ENCODE measurements at places on chromosomes 5 and 9.

GRCh38 chr5:135511761-135512575 lies 23.8 kb downstream of the NEUROG1 start:
- DNase-seq: no peak

DNA sequence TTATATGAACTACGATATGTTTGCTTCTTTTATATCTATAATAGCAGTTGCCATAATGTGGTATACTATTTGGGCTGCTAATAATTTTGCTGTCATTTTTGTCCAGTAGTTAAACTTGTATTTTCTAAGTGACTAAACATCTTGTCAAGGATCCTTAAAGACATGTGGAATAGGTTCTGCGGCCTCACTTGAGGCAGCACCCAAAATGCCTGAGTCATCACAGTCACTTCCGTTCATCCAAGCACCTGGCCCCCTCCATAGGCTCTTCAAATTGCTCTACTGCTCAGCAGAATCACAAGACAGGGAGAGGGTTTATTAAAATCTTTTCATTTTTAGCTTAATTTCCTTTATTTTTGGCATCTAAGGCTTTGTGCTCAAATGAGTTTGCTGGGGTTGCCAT lies 259.1 kb downstream of the AOPEP start:
- DNase-seq: no peak

DNA sequence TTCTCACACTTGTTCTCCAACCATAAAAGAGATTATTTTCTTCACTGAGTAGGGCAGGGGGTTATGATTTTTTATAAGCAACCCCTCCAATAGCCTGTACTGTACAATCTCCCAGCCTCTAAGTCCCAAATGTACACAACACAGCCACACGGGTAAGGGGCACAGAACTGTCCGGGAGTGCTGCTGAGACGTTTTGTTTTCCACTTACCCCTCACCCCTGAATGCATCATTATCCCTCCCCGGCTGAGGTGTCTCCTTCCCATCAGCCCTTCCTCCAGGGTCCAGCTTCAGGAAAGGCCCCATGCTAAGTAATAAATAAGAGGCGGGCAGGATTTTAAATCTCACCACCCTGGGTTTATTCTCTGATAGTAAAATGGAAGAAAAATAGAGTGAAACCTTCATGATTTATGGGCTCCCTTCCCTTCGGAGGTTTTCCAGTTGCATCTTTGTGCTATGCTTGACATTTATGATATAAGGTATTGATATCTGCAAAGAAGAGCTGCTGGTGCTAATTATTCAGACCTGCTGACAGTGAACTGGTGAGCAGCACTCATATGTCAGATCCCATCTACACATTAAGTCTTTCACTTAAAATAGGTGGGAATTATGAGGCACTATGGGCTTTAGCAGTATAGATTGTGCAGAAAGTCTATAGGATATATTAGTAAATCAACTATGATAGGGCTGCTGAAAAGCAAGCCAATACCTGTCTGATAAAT lies 67.2 kb upstream of the MEGF10 start:
- no peak for DNase-seq

GRCh38 chr5:172958331-172959046 lies 735 bp upstream of the RPL26L1 start:
- peak; percentile 50 for DNase-seq

- DNase-seq: no peak
Measured at GRCh38 chr5:97297063-97297703, 114.1 kb upstream of the RIOK2 start.

GRCh38 chr9:5436441-5436840 lies 1.3 kb downstream of the PLGRKT start:
- no peak for DNase-seq

DNA sequence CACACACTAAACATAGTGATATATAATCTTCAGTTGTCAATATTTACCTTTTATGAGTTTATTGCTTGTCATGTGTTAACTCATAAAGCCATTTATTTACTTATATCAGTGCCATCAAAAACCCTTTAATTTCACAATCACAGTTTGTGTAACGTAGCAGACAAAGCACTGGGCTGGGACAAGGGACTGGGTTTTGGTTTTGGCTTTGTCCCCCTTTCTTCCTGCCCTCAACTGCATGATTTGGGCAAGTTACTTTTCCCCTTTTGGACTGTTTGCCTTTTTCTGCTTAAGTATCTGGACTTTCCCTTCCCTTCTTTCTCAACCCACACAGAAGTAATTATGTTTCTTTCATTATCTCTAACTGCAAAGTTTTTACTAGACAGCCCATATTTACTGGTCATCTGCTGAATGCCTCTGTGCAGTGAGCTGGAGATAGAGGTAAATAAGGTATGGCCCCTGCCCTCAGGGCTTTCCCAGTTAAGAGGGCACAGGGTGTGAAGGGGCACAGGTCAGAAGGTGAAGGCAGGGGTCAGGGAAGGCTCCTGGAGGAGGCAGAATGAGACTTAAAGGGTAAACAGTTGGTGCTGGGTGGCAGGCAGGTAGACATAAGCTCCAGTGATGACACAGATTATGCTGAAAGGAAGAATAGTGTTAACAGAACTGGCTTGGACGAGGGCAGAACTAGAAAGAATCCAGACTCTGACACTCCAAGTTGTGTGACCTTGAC lies 14.8 kb upstream of the NR3C1 start:
- no peak for DNase-seq

GRCh38 chr9:77440057-77440456 lies 208.1 kb downstream of the GNA14 start:
- no peak for DNase-seq

DNA sequence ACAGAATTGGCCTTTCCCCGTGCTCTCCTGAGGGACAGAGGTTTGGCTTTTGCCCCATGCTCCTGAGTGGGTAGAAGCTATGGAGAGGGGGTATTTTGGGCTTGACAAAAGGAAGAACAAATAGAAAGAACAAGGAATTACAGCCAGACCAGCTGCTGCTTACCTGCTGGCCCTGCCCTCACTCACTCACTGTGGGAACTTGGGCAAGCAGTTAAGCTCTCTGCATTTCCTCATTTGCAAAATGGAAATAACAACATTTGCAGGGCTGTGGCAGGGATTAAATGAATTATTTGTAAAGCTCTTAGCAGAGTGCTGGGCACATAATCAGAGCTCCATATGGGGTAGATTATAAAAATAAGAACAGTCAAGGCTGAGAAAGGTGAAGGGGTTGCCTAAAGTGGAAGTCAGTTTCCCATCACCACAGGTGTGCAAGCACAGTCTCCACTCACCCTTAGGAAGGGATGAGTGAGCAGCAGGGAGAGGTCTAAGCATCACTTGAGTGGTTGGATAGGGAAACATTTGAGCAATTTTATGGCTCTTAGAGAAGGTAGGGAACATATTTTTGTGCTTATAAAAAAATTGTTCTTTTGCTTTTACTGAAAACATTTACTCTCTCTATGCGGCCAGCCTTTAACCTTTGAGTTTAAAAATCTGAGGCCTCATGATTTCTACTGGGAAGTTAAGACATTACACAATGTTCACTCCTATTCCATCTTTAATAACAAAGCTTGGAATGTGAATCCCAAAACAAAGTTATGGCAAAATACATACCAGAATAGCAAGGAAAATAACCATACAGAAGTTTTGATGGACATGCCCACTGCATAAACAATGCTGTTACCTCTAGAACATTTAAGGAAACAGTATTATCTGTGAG lies 42.8 kb upstream of the LHFPL2 start:
- DNase-seq: no peak

DNA sequence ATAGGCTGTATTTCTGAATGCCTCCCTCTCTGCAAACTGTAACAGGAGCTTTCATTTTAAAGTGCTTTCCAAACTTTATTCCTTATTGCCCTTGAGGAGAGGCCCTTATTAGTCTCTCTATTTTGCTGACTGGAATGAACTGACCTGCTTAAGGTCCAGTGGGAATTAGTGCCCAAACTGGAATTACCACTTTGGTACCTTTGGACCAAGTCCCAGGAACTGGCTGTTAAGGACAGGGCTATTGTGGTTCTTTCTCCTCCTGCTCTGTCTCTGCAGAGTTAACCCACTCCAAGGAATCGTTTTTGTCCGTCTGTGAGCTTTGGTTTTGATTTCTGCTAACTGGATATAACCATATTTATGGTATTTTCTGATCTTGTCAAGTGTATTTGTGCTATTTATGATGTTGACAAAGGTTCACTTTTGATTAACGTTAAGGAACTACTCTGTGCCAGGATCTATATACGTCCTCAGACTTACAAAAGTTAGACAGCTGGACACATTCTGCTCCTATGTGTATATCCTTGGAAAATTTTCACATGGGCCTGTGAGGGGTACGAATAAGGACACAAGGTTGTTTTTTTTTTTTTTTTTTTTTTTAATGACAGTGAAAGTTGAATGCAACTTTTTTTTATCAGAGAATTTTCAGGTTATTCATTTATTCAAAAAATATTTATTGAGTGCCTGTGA lies 189.1 kb upstream of the ANKRD55 start:
- no peak for DNase-seq

DNA sequence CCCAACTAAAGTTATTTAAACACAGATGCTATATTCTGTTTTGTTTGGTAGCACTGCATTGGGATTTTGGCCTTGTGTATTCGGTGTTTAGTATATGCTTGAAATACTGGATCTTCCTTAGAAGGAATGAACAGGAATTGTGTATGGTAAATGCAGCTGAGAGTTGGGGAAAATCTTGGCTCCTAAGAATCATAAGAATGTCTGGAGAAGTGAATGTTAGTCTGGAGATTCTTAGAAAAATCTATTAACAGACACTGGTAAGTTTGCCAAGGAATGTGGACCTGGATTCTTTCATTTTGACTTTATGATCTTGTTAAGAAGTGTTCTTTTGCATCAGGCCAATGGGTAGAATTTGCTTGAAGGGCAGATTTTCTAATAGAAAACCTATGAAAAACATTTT lies 38.9 kb downstream of the SNX30 start:
- no peak for DNase-seq
